ENCODE measurements at places on chromosomes 16 and 17.

- no peak for DNase-seq
Measured at GRCh38 chr16:565419-566330, 1.1 kb upstream of the NHLRC4 start.

DNA sequence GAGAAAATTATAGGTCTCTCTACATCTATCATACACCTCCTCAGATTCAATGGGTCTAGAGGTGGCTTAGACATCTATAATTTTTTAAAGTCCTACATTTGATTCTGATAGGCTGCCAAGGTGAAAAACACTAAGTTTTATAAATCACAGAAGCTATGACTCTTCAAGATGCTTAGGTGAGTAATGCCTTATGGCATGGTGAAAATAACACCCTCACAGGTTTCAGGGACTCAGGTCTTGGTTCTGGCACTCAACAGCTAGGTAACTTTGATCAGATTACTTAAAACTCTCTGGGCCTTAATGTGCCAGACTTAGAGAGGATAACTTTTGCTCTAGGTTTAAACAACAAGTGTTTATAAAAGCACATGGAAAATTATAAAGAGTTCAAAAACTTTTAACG is 2.0 kb upstream of the COX10 start:
- DNase-seq = no peak

DNA sequence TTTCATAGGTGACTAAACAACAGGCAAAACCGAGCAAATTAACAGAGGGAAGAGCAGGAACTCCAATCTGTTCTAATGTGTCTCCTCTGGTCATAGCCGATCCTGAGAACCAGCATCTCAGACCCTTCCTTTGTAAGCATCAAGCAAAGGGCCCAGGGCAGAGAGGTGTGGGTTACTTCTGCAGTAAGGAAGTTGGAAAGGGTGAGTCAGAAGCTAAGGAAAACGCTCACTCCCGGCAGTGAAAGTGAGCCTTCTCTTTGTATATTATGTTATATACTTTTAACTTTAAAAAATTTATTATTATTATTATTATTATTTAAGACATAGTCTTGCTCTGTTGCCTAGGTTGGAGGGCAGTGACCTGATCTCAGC is 77.7 kb downstream of the MRM3 start:
- no peak for DNase-seq

DNA sequence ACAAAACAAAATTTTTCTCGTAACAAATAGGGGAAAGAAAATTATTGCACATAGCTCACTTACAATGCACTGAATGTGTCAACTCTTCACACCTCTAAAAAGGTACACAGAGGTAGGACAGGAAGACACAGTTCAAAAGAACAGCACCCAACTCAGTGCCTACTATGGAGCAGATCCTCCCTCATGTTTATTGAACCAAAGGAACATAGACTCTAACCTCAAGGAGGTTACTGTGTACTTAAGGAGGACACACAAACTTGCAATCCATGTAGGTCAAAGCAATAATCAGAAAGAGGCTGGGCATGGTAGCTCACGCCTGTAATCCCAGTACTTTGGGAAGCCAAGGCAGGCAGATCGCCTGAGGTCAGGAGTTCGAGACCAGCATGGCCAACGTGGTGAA is 50.3 kb downstream of the SLC39A11 start:
- DNase-seq = no peak

GRCh38 chr17:8039611-8040168 is 831 bp downstream of the ALOX15B start:
- no peak for DNase-seq

DNA sequence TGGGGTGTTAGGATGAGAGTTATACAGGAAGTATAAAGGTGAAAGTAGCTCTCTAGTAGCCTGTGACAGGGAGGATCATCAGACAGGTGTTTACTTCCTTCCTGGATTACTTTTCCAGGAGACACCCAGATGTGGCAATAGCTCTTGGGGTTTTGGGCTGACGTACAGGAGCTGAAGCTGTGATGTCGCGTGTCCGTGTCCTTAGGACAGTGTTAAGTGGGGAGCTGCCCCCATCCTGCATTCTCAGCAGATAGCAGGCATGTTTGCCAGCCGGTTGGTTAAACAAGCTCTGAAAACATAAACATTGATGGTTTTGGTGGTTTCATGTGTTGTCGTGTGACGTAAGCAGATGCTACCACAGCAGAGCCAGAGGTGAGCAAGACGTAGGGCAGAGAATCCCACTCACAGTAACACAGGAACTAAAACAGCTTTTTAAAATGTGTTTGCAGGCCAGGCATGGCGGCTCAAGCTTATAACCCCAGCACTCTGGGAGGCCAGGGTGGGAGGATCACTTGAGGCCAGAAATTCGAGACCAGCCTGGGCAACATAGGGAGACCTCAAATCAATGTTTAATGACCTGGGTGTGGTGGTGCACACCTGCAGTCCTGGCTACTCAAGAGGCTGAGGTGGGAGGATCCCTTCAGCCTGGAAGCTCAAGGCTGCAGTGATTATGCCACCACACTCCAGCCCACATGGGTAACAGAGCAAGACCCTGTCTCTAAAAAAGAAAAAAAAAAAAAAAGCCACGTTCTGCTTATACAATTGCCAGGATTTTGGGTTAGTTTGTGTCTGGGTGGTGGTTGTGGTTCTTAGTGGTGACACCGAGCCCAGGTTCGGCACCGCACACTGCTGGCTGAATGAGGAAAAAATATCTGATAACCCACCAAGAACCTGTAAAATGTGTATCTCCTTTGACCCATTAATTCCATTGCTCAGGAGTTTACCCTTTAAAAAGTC is 18.2 kb upstream of the IL17C start:
- DNase-seq = no peak

- no peak for DNase-seq
Measured at GRCh38 chr17:67585077-67585602, 132.6 kb upstream of the NOL11 start.

- DNase-seq = no peak
Measured at GRCh38 chr16:67979955-67980678, at the start of gene DPEP3. Gene DPEP3, minus strand, starts transcription at chr16:67980499. Its CDS starts 119 bp downstream, at chr16:67980380.

GRCh38 chr17:65850486-65850885 is 289.0 kb upstream of the AXIN2 start:
- no peak for DNase-seq
